Fibroblast of gingiva (primary cell): ENCODE measurements at places on chromosomes 11 and 22.

GRCh38 chr11:86174101-86175046, 70.2 kb upstream of the EED start:
- peak; percentile 99 for DNase-seq

DNA sequence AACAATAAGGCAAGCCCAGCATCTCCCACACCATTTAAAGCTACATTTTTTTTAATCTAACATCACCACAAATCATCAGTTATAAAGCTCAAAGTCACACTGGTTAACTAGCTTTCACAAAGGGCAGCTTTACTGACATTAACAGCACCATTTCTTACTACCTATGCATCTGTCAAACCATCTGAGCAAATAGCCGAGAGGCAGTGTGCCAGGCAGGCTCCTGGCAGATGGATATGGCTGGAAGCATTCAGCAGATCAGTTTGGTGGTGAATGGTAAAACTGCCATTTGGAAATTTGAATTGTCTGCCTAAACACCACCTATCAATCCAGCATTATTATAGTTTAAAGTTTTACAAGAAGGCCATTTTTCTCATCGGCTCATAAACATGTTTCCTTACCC, 131.2 kb downstream of the TTC28 start:
- DNase-seq = no peak

DNA sequence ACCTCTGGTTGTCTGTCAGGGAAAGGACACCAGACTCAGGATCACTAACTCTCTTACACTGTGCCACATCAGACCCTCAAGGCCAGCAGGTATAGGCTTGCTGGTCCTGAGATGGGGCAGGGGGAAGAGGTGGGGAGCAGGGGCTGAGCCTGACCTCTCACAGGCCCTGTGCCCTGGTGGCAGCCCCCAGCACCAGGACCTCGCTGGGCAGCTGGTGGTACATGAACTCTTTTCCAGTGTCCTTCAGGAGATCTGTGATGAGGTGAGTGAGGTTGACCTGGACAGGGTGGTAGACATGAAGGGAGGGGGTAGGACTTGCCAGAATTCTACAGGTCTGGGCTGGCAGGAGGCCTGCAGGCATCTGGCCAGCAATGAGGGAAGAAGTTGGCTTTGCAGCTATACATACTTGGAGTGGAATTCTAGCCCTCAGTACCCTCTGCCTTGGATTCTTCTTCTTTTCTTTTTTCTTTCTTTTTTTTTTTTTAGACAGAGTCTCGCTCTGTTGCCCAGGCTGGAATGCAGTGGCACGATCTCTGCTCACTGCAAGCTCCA, 1.4 kb downstream of the NUDT22 start:
- no peak for DNase-seq

GRCh38 chr11:118353084-118353710, 6.2 kb upstream of the UBE4A start:
- no peak for DNase-seq

DNA sequence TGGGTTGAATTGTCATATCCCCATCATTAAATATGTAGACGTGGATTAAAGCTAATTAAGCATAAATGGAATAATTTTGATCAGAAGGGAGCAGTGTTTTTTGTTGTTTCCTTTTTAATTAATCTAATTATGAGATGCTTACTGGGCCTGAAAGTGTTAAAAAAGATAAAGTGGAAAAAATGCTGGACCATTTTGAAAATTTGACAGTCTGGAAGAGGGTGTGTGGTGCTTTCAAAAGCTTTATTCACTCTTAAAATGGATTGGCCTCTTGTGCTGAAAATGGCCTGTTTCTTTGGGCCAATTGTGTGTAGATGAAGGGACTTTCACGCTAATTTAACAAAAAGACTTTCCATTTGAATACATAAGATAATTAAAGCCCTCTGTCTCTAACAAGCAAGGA, 1.8 kb downstream of the TNRC6B start:
- DNase-seq = no peak

DNA sequence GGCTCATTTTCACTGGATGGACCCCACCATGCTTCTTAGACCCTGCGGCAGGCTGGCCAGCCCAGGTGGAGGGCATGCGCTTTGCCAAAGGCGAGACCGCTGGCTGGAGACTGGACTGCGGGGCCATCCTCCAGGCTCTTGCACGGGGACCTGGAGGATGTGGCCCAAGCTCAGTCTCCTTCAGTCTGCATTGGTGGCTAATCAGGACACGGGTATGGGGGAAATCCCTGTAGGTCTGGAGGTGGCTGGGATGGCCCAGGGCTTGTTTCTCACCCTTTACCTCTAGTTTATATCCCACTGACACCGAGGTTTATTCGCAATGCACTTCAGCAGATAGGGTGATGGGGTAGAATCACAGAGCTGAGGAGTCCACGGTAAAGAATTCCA, 45.0 kb downstream of the BCR start:
- no peak for DNase-seq

GRCh38 chr11:11770296-11770695, 71.5 kb upstream of the USP47 start:
- no peak for DNase-seq
